ENCODE measurements at places on chromosomes 6 and 20.

DNA sequence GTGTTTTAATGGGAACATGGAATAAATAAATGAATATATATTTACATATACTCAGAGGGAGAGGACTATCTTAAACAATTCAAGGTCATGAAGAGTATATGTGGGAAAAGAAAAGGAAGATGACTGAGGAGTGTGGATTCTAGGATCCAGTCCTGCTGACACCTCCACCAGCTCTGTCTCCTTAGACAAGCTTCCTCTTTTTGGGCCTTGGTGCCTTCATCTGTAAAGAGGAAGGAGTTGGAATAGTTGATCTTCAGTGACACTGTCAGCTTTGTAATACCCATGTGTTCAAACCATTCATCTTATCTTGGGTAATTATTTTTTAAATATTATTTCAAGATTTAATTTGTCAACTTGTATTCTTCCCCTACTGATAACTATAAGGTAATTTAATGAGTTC is 338.0 kb downstream of the ADGRB3 start:
- DNase-seq = no peak

GRCh38 chr6:7750197-7750596 is 24.3 kb downstream of the BMP6 start:
- no peak for DNase-seq

- no peak for DNase-seq
Observed at GRCh38 chr6:125867483-125867942, 76.8 kb downstream of the NCOA7 start.

GRCh38 chr6:34236443-34237315 is at the start of gene HMGA1:
TSS of gene HMGA1 (plus strand) at chr6:34236873. CDS start at chr6:34240781, 3,908 bp downstream.
- peak; percentile 75 for DNase-seq

GRCh38 chr6:168873278-168874190 is 380.1 kb downstream of the THBS2 start:
- DNase-seq = no peak

- no peak for DNase-seq
Observed at GRCh38 chr6:91704531-91704930, 1117.7 kb upstream of the MAP3K7 start.

GRCh38 chr20:55855052-55855451 is 150.3 kb downstream of the CBLN4 start:
- no peak for DNase-seq

DNA sequence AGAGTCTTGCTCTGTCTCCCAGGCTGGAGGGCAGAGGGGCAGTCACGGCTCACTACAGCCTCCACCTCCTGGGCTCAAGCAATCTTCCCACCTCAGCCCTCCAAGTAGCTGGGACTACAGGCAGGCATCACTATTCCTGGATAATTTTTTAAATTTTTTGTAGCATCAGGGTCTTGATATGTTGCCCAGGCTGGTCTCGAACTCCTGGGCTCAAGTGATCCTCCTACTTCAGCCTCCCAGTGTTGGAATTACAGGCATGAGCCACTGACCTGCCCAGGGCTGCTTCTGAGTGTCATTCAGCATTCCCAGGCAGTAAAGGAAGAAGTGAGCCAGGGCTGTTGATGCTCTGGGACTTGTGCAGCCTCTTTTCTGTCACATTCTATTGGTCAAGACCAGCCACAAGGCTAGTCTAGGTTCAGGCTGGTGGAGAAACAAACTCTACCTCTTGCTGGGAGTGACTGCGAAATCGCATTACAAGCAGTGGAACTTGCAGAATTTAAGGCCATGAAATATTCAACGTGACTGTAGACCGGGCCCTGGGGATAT is 2.1 kb upstream of the ARFGEF2 start:
- no peak for DNase-seq

DNA sequence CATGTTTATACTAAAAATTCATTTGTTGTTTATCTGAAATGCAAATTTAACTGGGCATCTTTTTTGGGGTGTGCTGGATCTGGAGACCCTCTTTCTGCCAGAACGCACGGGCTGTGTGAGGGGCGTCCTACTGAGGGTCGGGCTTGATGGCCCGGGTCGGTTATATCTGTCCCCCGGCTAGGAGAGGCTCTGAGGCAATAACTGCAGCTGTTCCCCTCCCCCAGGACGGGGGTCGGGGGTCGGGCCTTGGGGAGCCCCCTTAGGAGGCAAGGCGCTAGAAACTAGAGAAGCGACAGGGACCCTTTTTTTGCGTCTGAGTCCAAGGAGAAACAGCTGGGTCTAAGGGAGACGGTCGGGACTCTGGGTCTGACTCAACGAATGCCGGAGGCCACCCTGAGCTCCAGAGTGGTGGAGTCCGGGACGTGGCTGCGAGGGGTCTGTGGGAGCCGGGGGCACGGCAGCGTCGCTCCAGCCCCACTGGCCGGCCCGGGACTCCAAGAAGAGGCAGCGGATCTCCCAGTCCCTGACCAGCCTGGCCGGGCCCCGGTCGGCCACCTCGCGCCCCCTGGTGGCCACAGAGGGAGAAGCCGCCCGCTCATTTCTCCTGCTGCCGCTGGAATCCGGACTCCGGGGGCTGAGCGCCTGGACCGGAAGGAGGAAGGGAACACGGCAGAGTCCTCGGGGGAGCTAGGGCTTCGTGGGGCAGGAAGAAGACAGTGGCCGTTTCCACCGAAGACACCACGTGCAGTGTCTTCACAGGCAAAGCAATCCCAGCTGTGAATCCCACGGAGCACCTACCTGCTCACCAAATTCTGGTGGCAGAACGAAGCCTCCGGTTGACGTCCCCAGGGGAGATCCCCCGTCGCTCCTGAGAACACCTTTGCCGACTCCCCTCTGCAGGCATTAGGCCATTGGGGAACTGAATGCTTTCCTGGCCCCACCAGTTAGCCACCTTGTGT is 24.0 kb upstream of the SCML4 start:
- peak; percentile 79 for DNase-seq

DNA sequence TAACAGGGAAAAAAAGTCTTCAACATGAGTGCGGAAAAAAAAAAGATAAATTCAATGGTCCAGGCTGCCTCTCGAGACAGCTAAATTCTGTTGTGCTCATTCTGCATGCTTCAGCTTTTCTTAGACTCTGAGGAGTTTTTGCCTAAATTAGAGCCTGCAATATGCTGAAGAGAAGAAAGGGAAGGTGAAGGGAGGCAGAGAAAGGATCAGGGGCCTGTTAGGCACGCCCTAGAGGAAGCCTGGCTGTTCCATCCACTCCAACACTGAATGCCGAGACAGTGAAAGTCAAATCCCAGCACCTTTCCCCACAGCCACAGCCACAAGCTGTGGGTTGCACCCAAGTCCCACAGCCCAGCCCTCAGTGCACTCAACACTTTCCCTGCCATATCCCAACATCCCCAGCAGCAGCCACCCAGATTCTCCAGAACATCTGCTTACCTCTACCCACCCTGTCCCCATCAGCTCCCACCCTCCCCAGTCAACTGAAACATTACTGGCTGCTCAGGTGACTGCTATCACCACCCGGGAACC is 37.3 kb downstream of the PREX1 start:
- DNase-seq = no peak

DNA sequence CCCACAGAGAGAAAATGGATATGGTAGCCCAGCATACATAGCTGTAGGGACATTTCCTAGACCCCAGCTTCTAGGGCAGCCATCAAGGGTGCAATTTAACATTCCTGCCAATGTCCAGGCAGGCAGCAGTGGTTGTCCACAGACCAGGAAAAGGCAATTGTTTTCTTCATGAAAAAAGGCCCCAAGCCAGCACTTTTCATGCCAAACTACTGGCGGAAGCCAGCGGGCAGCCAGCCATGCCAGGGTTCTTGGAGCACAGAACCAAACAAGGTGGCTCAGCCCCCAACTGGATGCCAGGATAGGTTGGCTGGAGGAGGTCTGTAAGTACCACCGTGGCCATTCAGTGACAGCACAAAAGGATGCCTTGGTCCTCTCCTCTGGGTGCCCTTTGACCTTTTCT is 94.6 kb downstream of the BANF2 start:
- no peak for DNase-seq

DNA sequence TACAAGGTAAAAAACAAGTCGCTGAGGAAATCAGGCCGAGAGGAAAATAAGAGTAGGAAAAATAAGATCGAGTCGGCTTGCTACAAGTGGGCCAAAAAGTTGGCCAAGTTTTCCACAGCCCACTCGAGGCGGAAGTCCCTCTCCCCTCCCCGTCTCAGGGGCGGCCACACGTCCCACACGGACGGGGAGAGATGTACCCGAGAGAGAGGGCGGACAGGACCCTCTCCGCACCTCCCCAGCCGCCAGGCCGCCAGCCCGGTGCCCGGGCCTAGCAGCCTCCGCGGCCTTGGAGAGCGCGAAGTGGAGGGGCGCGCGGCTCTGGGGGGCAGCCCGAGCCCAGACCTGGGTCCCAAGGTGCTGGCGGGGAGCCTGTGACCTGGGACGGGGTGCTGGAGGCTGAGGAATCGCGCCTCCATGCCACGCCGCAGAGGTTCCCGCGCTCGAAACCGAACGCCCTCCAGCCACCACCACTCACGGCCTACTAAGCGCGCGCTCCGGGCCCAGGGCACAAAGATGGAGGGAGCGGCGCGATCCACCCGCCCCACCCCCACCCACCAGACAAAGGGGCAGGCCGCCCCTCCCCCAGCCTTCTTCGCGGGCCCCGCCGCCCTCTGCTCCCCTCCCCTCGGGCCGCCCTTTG is 1.9 kb upstream of the HMGA1 start:
- no peak for DNase-seq

- DNase-seq = no peak
Observed at GRCh38 chr6:33279971-33280511, 3.1 kb downstream of the B3GALT4 start.

DNA sequence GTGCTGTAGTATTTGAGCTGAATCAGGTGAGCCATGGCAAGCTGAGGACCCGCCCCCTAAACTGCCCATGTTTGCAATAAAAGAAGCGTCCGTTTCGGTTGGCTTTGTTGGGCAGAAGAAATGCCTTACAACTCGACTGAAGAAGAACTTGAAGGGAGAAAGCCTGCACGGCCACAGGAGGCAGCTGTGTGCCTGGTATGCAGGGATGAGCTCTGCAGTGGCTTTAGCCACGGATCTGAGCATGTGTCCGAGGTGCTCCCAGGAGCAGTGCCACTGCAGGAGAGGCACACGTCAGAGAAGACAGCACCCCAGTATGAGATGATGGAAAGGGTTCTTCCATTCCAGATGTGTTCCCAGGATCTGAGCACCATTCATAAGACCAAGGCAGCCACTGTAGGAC is 23.5 kb downstream of the KIZ start:
- DNase-seq = no peak

DNA sequence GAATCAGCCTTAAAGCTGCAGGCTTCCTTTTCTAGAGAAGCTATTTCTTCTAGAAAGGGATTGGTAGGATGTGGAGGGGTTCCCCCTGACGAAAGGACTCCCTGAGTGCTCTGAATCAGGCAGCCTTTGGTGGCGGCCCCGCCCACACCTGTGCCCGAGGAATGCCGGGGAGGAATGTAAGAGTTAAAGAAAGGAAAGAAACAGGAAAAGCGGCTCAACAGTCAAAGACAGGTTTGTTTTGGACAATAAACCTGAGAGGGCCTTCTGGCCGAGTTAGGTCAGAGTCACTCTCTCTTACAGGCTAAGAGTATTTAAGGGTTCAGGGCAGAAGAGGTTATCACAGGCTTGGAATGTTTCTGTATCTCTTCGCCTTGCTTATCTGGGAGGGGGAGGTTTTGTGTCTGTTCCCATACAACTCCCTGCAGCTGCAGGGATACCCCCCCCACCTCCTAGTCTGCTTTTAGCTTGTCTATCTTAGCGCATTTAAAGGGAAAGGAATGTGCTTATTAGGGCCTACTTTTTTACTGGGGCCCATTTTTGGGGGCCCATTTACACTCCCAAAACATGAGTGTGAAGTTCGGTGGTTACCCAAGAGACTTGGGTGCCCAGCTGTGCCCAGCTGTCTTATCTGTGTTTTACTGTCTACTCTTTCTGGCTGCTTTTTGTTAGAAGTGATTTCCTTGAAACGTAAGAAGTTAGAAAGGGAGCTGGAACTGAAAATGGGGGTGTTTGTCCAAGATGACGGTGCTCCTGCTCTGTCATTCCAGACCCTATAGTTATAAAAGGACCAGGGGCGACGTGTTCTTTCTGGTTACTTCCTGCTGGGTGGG is 32.8 kb downstream of the DYNLT1 start:
- DNase-seq = no peak

- no peak for DNase-seq
Observed at GRCh38 chr6:32664827-32665362, 1.6 kb downstream of the HLA-DQB1 start.

Data from stimulated activated CD4-positive, alpha-beta T cell treated with anti-CD3 and anti-CD28 coated beads, Interleukin-12 subunit alpha, Interleukin-12 subunit beta, amount 100 ng/mL, for 48 hours (primary cell).